ENCODE measurements at places on chromosomes 6 and 20.

- no peak for DNase-seq
Measured at GRCh38 chr20:21840991-21841390, 135.5 kb downstream of the PAX1 start.

DNA sequence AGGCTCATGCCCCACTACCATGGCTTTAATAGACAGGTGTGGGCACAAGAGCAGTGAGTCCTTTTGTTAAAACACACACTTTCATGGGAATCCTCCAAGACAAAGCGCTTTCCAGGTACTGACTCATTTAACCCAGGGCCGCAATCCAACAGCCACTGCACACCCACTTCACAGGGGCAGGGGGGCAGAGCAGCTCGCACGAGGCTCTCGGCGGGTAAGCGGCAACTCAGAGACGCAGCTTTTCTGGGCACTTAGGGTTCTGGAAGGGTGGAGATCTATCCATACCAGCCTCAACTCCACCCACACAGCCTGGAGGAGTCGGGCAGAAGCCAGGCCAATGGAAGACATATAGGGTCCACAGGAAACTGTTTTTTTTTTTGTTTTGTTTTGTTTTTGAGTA, 28.6 kb downstream of the PSMG4 start:
- no peak for DNase-seq

GRCh38 chr20:59804347-59804746, 129.1 kb downstream of the SYCP2 start:
- DNase-seq = no peak

- DNase-seq = no peak
Measured at GRCh38 chr20:6909608-6910007, 142.1 kb downstream of the BMP2 start.

DNA sequence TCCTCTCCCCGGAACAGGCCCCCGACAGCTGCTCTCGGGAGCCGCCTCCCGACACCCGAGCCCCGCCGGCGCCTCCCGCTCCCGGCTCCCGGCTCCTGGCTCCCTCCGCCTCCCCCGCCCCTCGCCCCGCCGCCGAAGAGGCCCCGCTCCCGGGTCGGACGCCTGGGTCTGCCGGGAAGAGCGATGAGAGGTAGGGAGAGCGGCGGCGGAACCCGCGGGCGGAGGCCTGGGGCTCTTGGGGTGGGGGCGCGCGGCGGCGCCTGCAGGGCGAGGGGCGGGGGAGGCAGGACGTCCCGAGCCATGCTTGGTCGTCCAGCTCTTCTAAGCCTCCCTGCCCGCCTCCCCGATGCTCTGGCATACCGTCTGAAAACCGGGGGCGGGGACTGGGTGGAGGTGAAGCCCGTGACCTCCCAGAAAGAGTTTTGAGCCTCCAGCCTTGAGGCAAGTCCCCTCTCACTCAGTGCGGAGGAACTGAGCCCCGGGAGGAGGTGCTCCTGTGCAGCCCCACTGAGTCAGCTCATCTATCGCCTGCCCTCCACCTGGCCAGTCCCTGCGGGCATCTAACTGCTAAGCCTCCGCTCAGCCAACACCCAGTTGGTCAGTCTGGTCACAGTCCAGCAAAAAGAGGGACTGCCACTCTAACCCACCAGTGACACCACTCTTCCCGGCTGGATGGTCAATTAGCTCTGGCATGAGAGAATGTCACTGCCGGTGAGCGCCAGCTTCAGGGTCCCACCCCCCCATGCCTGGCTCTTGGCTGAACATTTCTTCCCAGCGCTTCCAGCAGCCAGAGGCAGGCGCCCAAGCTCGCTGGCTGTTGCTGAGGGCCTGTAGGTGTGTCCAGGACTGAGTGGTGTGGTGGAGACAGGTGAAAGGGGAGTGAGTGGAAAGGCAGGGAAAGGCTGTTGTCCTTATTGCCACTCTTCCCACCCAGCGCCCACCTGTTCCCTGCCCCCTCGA, 482 bp downstream of the DDR1 start:
- no peak for DNase-seq

DNA sequence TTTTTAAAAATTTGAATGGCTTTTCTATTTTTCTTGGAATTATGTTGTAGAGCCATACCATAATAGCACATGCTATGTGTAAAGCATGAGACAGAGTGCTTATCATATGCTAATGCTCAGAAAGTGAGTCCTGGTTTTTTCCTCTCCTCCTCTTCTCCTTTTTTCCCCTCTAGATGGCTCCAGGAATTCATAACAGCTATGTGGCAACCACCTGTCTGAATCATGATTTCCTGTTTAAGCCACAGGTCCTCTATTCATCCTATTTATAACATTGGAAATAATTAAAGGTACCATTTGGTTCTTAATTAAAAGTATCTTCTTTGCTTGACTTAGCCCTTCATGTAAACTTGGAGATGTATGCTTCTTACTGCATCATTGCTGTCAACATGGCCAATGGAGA, 260.0 kb upstream of the MAP3K7 start:
- no peak for DNase-seq

DNA sequence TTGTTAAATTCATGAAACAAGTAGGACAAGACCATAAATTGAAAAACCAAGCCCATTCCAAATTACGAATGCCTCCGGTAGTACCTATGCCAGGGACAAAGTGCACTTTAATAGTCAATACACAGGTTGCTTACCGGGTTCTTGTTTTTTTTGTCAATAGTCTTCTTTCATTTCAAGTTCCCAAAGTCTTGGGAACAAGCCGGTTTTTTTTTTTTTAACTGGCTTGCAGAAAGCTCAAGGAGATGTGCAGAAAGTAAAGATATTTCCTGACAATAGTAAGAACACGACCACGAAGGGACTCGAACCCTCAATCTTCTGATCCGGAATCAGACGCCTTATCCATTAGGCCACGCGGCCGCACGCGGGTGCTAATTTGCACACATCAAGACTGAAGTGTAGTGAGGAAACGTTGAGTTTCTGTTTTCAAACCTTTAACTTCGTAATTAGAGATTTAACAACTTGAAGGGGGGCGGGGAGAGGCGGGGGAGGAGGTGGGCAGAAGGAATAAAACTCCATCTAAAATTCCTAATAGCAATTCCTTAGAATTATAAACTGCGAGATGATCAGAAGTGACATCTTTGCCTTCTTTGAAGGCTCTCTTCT, 181.0 kb downstream of the TRIM27 start:
- no peak for DNase-seq

DNA sequence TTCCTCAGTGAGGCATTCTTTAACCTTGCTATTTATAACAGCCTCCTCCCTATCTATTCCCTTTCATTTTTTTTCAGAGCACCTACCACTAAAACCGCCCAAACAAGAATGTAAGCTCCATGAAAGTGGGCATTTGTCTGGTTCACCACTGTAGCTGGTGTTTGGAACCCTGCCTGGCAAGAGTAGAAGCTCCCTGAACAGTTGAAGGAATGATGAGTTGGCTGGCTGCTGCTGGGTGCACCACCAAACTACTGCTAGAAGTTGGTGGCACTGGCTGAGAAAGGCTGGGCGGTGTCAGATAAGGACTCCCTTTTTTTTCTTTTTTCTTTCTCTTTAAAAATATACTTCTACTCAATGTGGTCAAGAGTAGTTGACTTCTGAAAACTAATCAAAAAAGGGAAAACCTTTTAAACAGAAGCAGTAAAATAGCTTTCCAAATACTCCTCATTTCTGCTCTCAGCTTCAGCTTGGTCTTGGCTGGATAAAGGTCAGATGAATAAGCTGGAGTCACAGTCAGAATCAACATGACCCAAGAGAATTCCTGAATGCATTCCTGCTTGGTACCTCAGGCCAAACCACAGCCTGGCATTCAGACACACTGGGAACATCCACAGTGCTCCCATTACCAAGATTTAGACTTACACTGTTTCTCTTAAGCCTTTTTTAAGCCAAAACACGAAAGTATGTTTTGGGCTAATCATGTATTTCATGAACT, 38.0 kb downstream of the RTN4IP1 start:
- no peak for DNase-seq

GRCh38 chr6:124660185-124660584, 302.1 kb upstream of the RNF217 start:
- no peak for DNase-seq
